ENCODE measurements at places on chromosomes 3 and 15. TPM values are rescaled to one million over a fixed set of nuclear protein-coding genes. Genes with fewer than 3 reads are reported as not detected.

The GOLGB1 gene
- polyA plus RNA-seq, result 3.4 TPM

The UNC13C gene
- polyA plus RNA-seq, result not detected

The NLGN1 gene
- polyA plus RNA-seq, result not detected

The SCN10A gene
- not detected for polyA plus RNA-seq

The GNB4 gene
- 0.89 TPM for polyA plus RNA-seq

The FSTL1 gene
- polyA plus RNA-seq, result not detected

The TERB2 gene
- not detected for polyA plus RNA-seq

The TGM5 gene
- polyA plus RNA-seq, result not detected

The CA12 gene
- polyA plus RNA-seq, result not detected

The CNTN4 gene
- polyA plus RNA-seq, result not detected

The ITIH3 gene
- polyA plus RNA-seq, result not detected

The CDHR4 gene
- polyA plus RNA-seq, result not detected

The VIPR1 gene
- 10.7 TPM for polyA plus RNA-seq

The TLR9 gene
- polyA plus RNA-seq, result not detected

The RPL14 gene
- polyA plus RNA-seq, result 1,097 TPM

The CRABP1 gene
- not detected for polyA plus RNA-seq

The UBAP1L gene
- 0.08 TPM for polyA plus RNA-seq

The RFX7 gene
- 4.7 TPM for polyA plus RNA-seq

The C3orf49 gene
- not detected for polyA plus RNA-seq

The GPR62 gene
- polyA plus RNA-seq, result 0.22 TPM

The EFCC1 gene
- polyA plus RNA-seq, result not detected

The GOLGA8T gene
- not detected for polyA plus RNA-seq

The GPR160 gene
- 5.5 TPM for polyA plus RNA-seq

The GPR27 gene
- not detected for polyA plus RNA-seq

The GABRR3 gene
- polyA plus RNA-seq, result not detected

The CD80 gene
- 1.8 TPM for polyA plus RNA-seq

The GCHFR gene
- polyA plus RNA-seq, result 163 TPM

The SLC22A14 gene
- polyA plus RNA-seq, result not detected

The CCR8 gene
- 61.6 TPM for polyA plus RNA-seq

The ZNF660 gene
- polyA plus RNA-seq, result not detected

The FAM81A gene
- not detected for polyA plus RNA-seq

The MINAR1 gene
- not detected for polyA plus RNA-seq

The SEMA6D gene
- not detected for polyA plus RNA-seq

The SERINC4 gene
- 1.2 TPM for polyA plus RNA-seq

The GSK3B gene
- 12.9 TPM for polyA plus RNA-seq

The MNS1 gene
- not detected for polyA plus RNA-seq

The EPHB3 gene
- not detected for polyA plus RNA-seq

The PRSS50 gene
- polyA plus RNA-seq, result not detected

The CHCHD6 gene
- 10.5 TPM for polyA plus RNA-seq

The RBP2 gene
- not detected for polyA plus RNA-seq

The SELENOS gene
- polyA plus RNA-seq, result 61.0 TPM

The MGLL gene
- polyA plus RNA-seq, result not detected

The ZDHHC23 gene
- 0.49 TPM for polyA plus RNA-seq

The COL8A1 gene
- not detected for polyA plus RNA-seq

The SAMMSON gene
- not detected for polyA plus RNA-seq

The LYSMD4 gene
- 5.0 TPM for polyA plus RNA-seq

The ROBO1 gene
- not detected for polyA plus RNA-seq

The RUBCN gene
- polyA plus RNA-seq, result 18.5 TPM

The SV2B gene
- not detected for polyA plus RNA-seq

The OR5H14 gene
- not detected for polyA plus RNA-seq

The SKOR1 gene
- not detected for polyA plus RNA-seq

The FBXW12 gene
- not detected for polyA plus RNA-seq

The C3orf20 gene
- polyA plus RNA-seq, result not detected

The MKRN3 gene
- 3.2 TPM for polyA plus RNA-seq

The TLNRD1 gene
- 5.7 TPM for polyA plus RNA-seq

The CAMK2N2 gene
- not detected for polyA plus RNA-seq
